ENCODE measurements at places on chromosomes 5 and 9. TPM values are rescaled to one million over a fixed set of nuclear protein-coding genes. Genes with fewer than 3 reads are reported as not detected.

Gene C5orf24
- total RNA-seq: 32.0 TPM

Gene NIPAL4
- 2.7 TPM for total RNA-seq

DNA sequence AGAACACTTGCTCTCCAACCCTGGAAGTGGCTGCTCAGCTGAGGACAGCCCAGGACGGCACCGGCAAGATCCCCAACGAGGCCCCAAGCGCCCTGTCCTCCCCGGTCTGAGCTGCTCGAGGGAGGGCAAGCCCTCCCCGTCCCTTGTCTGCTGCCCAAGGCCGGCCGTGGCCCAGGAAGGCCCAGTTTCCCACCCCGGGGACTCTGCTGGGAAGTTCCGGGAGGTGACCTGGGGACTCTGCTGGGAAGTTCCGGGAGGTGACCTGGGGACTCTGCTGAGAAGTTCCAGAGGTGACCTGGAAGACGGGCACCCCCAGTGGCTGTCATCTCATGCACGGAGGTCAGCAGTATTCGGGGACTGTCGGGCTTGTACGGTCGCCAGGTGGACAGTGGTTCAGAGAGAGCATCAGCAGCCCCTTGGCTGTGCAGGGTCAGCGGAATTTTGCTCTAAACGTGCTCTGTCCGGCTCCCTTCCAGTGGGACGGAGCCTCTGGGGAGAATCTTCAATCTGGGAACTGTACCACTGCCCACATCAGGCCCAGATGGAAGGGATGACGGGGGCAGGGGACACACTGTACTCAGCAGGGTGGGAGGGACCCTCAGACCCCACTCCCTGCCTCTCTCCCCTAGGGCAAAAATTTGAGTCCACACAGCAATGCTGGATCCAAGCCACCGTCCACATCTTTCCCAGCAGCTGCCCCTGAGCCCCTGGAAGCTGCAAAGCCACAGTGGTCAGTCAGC, 7.2 kb downstream of the NACC2 start:
- H3K4me1 ChIP-seq: peaks cover 4% of the 10 kb centered on the region
- H3K4me3 ChIP-seq: no peak overlapping the region
- no peak overlapping the region for H3K27ac ChIP-seq
- H3K36me3 ChIP-seq: no peaks in the 10 kb centered on the region

DNA sequence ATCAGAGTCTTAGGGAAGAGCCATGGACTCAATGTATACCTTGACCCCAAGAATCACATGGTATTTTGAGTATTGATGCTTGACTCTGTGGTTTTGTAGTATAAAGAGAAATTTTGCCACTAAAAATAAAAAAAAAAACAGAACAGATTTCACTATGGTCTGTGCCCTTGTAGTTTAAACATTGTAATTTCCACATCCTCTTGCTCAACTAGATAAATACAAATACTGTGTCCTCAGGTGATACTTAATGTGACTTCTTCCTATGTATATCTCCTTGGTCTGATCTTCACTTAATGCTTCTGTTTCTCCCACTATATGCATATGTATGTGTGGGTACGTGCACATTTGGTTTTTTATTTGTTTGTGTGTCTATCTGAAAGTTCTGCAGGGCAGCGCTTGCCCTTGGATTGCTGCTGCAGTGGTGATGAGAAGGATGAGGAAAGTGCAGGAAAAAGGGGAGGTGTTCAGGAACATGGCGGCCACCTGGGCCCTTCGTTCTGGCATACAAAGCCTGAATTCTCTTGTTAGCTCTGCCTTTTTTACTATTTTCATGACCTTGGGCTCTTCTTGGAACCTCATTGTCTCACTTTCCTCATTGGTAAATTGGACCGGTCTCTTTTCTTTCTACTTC, 222.2 kb downstream of the MAST4 start:
- no peaks in the 10 kb centered on the region for H3K36me3 ChIP-seq
- no peak for DNase-seq
- no peak overlapping the region for H3K4me3 ChIP-seq
- peaks cover 4% of the 10 kb centered on the region for H3K27me3 ChIP-seq
- H3K27ac ChIP-seq: no peak overlapping the region

DNA sequence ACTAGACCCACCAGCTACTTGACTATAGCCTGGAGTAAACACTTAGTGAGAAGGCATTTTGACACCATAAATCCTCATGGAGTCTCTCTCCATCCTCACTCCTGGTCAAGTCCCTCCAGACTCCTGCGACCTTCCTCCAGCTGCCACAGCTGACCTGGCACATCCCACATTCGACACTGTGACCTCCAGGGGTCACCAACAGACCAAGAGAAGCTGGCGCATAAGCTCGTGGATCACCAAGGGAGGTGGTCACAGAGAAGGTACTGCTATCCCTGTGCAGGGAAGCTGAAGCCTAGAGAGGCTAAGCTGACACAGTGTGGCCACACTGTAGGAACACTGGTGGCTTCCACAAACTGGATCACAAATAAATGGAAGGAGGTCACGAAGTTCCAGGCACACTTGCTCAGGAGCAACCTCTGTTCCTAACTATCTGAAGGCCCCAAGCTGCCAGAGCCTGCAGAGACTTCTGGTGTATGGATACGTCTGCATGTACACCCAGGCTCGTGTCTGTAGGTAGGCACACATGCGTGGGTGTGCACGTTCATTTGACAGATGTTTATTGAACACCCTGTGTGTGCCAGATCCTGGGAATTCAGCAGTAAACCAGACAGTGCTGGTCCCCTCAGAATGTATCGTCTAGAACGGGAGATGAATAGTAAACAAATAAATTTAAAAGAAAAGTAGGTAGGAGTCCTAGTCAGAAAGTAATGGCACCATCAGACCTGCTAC, 104.4 kb downstream of the C5orf15 start:
- peaks cover 19% of the 10 kb centered on the region for H3K4me1 ChIP-seq
- H3K27ac ChIP-seq: no peak overlapping the region
- H3K4me3 ChIP-seq: no peak overlapping the region
- no peaks in the 10 kb centered on the region for H3K27me3 ChIP-seq

DNA sequence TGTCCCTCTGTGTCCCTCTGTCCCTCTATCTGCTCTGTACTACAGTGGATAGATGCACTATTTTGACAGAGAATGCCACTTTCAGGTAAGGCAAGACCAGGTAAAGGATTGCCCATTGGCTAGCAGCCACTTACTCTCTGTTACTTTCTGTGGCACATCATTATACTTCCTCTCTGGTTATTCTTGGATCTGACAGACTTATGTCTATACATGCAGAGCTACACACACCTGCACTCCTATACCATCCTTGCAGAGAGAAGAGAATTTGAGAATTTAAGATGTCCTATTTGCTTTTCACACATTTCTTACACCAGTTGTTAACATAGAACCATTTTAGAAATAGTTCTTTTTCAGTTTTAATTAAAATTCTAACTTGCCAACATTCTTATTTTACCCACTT, 163.7 kb upstream of the SLC12A2 start:
- no peaks in the 10 kb centered on the region for H3K27me3 ChIP-seq
- DNase-seq: no peak
- H3K27ac ChIP-seq: no peak overlapping the region
- peaks cover 8% of the 10 kb centered on the region for H3K4me1 ChIP-seq
- H3K4me3 ChIP-seq: no peak overlapping the region
